Sciatic nerve (tissue), 2 donors: ENCODE measurements at places on chromosomes 11 and 22. TPM values are rescaled to one million over a fixed set of nuclear protein-coding genes. Genes with fewer than 3 reads are reported as not detected.
A peak's percentile ranks its signal among the peaks of the same experiment; 100 is the strongest.

SLC22A9 gene
- total RNA-seq = not detected

RBMXL2 gene
- 0.22 TPM for total RNA-seq

OR8G1 gene
- not detected for total RNA-seq

TTC28 gene
- total RNA-seq = 58.4 TPM

LDHA gene
- 303 TPM for total RNA-seq

DNA sequence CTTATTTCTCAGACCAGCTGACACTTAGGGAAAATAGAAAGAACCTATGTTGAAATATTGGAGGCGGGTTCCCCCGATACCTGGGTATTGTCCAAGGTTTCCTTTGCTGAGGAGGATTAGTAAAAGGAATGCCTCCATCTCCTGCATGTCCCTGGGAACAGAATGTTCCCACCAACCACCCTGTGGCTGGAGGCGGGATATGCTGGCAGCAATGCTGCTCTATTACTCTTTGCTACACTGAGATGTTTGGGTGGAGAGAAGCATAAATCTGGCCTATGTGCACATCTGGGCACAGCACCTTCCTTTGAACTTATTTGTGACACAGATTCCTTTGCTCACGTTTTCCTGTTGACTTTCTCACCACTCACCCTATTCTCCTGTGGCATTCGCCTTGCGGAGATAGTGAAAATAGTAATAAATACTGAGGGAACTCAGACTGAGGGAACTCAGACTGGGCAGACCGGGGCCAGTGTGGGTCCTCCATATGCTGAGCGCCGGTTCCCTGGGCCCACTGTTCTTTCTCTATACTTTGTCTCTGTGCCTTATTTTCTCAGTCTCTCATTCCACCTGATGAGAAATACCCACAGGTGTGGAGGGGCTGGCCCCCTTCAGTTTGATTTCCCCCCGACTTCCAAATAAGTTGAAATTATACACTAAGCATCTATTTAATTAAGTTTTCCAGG is 32.1 kb downstream of the IGLL1 start:
- peak; percentile 27 for DNase-seq

DNA sequence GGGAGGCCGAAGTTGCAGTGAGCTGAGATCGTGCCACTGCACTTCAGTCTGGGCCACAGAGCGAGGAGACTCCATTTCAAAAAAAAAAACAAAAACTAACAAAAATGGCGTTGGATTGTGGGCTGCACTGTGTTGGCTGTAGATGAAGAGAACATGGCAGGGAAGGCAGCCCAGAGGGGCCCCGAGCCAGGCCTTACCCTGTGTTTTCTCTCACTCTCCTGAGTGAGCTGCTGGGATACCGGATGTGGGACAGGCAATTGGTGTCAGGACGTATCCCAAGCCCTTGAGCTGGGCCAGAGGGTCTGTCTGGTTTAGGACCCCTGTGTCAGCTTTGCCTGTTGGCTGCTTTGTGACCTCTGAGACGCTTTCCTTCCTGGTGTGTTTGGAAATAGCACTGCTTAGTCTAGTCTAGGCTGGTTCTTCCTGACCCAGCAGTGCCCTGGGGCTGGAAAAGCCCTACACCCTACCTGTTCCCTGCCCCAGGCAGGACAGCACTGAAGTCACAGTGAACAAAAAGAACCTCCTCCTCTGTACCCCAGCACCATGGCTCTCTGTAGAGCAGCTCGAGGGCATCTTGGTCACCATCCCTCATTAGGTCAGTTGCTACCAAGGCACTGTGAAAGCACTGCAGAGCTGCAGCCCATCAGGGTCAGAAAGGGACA is 17.8 kb downstream of the CHADL start:
- DNase-seq = no peak

- no peak for DNase-seq
These were observed 11.1 kb downstream of the GDPD5 start for GRCh38 chr11:75514596-75514995.

DNA sequence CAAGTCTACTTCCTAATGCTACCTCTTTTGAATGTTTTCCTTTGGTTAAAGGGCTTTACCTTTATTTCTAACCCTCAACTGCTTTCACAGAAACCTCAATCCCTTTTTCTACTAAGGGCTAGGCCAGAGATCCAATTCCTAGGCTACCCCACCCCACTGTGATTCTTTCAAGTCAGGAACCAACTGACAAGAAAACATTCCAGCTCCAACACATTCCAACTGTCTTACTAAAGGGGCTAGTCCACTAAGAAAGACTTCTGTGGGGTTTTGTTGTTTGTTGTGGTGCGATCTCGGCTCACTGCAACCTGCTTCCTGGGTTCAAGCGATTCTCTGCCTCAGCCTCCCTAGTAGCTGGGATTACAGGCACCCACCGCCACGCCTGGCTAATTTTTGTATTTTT is 151.3 kb downstream of the APOL5 start:
- DNase-seq = no peak

- DNase-seq = peak; percentile 88
These were observed 3.3 kb upstream of the GRK2 start for GRCh38 chr11:67262731-67263675.

GRCh38 chr11:115279813-115280761 is 224.1 kb downstream of the CADM1 start:
- no peak for DNase-seq

DNA sequence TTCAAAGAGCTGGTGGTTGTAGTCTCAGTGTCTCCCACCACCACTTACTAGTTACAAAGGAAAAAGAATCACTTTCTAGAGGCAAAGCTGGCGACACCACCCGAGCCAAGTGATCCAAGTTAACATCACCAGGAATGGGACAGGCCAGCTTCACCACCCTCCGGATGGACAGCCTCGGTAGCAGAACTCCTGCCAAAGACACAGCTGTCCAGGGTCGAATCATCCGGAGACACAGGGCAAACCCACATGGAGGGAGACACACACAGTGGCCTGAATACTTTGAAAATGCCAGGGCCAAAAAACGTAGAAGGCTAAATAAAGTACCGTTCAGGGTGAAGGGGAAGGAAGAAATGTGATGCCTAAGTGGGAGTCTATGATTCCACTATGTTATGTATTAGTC is 33.1 kb downstream of the KCNQ1 start:
- DNase-seq = no peak

DNA sequence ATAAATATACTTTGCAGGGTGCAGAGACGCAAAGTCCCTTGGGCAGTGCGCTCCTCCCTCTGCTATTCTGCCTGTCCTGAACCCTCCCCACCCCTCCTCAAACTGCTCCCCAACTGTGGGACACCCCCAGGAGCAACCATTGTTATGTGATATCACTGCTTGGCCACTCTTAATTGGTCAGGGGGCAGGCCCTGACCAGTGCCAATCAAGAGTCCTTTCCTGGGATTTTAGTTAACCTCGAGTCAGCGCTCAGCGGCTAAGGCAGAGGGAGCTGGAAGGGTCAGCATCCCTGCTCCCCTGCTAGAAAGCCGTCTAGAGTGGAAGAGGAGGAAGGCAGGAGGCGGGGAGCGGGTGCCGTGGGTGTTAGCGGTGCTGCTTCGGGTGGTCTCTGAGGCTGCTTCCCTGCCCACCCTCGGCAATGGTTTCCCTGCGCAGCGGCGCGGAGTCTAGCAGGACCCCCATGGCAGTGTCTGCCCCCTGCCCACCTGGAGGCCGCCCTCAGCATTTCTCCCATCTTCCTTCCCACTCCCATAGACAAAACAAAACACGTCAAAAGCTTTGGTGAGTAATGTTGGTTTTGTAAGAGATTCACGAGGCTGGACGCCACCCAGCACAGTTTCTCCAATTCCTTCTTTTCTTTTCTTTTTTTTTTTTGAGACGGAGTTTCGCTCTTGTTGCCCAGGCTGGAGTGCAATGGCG is 38.4 kb upstream of the A4GALT start:
- no peak for DNase-seq

GRCh38 chr22:25453557-25453956 is 110.9 kb upstream of the GRK3 start:
- DNase-seq = no peak

DNA sequence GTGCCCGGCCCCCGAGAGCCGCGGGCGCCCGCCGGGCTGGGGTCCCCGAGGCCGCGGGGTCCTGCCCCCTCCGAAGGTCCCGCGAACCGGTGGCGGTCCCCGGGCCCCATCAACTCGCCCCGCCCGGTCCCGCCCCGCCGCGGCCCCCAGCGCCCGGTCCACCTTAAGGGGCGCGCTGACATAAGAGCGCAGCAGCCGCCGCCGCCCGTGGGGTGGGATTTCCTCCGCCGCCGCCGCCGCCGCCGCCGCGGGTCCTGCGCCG is at the start of gene ZDHHC8:
Gene ZDHHC8 (plus strand): TSS at position 208 of the 262 bp plus-strand sequence. CDS start 144 bp downstream, outside the sequence.
- DNase-seq = no peak

DNA sequence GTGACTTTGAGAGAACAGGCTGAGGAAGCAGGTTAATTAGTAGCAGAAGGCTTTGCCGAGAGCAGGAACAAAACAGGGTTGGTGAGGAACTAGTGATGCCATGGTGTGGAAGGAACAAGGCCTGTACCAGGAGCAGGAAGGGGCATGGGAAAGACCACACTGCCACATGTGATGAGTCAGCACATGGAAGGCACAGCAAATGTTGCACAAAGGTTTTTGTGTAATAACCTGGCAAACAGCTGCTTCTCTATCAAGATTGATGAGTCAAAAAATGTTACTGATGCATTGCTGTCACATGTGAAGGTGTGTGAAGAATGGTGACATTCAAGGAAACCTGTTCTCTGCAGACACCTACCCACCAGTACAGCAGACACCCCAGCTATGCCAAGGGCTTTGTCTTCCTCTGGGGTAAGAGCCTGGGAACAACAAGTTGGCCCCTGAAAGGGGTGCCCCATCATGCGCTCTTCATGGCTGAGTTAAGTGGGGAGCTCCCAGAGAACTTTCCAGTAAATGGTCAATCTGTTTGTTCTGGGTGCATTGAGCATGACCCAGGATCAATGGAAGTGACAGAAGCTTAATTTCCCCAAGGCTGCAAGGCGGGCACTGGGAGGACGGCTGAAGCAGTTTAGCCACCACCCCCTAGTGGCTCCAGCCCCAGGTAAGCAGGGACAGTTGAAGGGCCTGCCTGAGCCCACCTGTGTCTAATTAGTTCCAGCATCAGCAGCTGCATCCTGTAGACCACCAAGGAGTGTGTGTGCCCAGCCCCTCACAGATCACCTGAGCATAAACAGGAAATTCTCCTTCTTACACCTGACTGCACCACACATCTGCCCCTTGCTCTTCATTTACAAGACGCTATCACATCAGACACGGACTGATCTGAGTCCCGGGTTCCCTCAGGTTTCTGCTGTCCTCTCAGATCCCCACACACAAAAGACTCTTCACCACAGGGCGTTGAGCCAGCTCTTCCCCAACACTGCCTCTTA is 47.6 kb downstream of the GGTLC2 start:
- no peak for DNase-seq

- no peak for DNase-seq
These were observed 2.2 kb upstream of the SCGB1A1 start for GRCh38 chr11:62416596-62416995.

- DNase-seq = no peak
These were observed 46.4 kb downstream of the PPP6R3 start for GRCh38 chr11:68506908-68507307.

- DNase-seq = peak; percentile 36
These were observed 11.6 kb upstream of the GNAZ start for GRCh38 chr22:23058481-23059283.

GRCh38 chr11:34315394-34315793 is 42.4 kb downstream of the ABTB2 start:
- no peak for DNase-seq

- DNase-seq = no peak
These were observed 34.0 kb upstream of the EMID1 start for GRCh38 chr22:29171721-29172120.

GRCh38 chr22:35380537-35381423 is at the start of gene HMOX1:
Gene HMOX1, plus strand, starts transcription at chr22:35381096. Its CDS starts 78 bp downstream, at chr22:35381174.
- DNase-seq = peak; percentile 95

DNA sequence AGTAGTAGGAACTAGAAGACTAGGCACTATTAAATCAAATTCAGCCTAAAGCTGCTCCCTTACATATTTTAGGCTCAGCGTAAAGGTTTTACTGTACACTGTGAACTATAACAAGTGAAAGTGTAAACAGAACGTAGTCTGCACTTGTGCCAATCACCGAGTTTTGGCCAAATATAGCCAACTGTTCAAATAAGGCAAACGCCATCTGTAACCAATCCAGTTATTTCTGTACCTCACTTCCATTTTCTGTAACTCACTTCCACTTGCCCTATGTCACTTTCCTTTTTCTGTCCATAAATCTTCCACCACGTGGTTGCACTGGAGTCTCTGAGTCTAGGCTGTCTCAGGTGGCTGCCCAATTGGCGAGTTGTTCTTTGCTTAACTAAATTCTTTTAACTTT is 2132.2 kb downstream of the LRRC4C start:
- no peak for DNase-seq
